NCI-H187 (cell line): ENCODE measurements at places on chromosomes 2 and 18.

DNA sequence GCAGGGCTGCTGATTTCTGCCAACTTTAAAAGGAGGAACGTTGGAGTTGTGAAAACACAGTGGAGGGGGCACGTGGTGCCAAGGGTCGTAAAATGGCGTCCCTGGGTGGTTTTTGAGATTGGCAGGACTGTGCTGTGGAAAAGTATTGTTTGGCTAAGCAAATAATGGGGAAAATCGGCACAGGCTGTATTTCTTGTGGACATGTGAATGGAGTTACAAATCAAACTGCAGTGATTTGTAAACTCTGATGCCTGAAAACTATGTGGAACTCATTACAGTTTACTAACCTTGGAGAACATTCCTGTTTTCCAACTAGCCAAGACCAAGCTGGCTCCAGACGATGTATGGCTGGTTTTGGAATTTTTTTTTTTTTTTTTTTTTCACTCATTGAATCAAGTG lies 68.7 kb downstream of the KCTD1 start:
- no peak for DNase-seq

- no peak for DNase-seq
These were observed 620.2 kb downstream of the CPS1 start for GRCh38 chr2:211176514-211177141.

DNA sequence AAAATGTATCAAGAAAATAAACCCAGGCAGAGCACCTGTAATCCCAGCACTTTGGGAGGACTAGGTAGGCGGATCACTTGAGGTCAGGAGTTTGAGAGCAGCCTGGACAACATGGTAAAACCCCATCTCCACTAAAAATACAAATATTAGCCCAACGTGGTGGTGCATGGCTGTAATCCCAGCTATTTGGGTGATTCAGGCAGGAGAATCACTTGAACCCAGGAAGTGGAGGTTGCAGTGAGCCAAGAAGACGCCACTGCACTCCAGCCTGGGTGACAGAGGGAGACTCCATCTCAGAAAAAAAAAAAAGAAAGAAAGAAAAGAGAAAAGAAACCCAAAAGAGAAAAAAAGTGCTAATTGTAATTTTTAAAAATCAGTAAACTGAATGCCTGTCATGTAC lies 41.4 kb downstream of the DDX18 start:
- DNase-seq: no peak

- DNase-seq: no peak
These were observed 95.9 kb upstream of the MGAT4A start for GRCh38 chr2:98826856-98827255.

GRCh38 chr2:85804583-85804982 lies 50.8 kb downstream of the ATOH8 start:
- DNase-seq: no peak

- DNase-seq: no peak
These were observed 112.8 kb downstream of the UPP2 start for GRCh38 chr2:158214431-158214830.
